BE2C (cell line): ENCODE measurements at places on chromosomes 6 and 20.

DNA sequence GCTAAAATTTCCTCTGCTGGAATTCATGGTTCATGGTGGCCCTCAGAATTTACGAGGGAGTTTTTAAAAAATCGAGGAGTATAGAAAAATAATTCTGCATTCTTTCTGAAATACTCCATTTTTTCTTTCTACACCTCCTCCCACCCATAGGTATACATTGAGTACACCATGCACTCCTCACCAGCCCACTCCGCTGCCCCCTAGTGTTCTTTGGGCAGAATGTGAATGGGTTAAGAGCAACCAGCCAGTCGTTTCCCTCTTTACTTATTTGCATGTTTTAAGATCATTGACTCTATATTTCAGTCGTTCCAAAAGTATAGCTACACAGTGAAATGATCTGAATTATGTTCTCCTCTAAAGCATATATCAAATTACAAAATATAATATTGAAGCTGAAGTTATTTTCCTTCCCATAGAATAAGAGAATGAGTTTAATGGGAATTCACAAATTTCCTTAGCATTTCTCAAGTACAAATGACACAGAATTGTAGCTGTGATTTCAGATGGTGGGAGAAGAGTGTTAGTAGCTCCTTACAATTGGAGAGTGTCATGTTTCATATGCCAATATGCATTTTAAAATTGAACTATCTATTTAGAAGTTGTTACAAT is 977.7 kb upstream of the SLC35B3 start:
- peak; percentile 31 for DNase-seq

GRCh38 chr6:138592749-138593123 is 93.4 kb upstream of the NHSL1 start:
- no peak for DNase-seq

DNA sequence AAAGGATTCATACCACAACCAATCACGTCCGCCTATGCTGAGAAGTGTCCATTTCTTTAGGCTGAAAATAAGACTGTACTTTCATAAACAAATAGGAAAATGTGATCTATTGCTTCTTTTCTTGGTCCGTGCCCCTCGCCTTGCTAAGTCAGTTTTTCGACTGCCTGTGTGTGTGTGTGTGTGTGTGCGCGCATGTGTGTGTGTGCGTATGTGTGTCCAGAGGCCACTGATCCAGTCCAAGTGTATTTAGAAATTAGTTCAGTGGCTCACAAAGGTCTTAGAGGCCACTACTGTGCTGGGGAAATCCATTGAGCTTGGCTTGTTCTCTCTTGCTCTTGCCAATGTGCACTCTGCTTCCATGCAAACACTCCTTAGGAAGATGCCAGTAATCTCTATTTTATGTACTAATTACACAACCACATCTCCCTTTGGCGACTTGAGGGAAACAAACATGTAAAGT is 50.5 kb downstream of the SLC22A23 start:
- DNase-seq: no peak

GRCh38 chr6:91081452-91082067 is 494.7 kb upstream of the MAP3K7 start:
- DNase-seq: peak; percentile 8

GRCh38 chr6:1135726-1136414 is 176.0 kb upstream of the FOXQ1 start:
- DNase-seq: no peak

DNA sequence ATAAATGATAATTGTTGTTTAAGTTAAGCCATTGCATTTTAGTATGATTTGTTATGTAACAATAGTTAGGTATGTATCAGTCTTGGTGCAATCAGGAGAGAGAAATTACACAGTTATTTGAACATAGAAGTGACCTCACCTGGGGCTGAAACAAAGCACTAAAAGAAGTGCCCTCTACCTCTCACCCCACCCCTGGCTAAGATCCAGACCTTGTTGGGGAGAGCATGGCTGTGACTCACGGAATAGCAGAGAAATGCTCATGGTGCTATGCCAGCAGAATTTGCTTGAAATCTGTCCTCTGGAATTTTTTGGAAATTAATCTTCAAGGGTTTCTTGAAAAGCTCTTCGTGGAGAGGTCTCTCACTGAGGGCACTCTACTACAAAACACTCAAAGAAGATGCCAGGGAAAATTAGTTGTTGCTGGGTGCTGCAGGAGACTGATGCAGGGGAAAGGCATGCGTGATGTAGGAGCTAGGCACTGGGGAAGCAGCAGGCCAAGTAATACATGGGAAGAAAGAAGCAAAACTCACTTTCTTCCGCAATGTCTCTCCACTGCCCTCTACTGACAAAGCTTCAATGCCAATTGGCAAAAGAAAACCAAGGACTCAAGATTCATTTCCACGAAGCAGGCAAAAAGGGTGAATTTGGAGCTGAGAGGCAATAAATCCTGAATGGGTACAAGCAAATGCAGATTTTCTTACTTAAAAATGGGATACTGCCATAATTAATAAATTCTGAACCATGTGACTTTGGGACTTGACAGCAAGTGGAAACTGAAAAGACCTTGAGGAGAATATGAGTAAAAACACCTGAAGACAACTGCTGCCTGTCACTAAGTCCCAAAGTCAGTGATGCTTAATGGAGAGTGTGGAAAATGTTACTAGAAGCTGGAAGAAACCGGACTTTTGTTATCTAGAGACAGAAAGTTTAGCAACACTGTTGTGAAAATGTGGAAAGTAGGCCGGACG is 136.3 kb upstream of the ZNF184 start:
- peak; percentile 43 for DNase-seq

- DNase-seq: no peak
Measured at GRCh38 chr20:58990651-58991445, 9.8 kb downstream of the NELFCD start.

DNA sequence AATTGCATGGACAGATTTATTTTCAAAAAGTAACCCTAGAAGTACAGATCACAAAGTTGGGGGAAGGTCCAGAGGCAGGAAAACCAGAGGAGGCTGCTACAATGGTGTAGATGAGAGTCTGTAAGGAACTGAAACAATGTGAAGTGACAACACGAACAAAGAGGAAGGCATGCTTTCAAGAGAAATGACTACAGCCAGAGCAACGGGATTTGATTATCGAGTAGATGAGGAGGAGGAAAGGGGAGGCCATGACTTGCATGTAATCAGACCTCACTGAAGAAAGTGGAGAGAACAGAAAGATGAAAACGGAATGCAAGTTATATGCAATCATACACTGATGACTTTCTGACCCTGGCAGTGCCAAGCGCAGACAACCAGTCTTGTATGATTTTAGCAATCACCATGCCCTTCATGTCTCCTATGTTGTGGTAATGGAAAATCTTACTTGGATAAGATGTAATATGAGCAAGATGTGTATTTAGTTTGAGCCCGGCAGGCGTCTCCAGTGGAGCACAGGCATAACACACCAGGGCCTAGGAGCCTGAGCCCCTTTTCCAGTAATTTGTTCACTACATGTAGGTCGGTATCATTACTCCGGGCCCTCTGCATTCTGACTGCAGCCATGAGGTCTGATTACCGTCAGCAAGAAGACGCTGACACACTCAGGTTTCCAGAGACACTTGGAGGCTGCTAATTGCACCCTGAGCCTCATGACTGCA is 34.0 kb upstream of the FAM83C start:
- DNase-seq: no peak

DNA sequence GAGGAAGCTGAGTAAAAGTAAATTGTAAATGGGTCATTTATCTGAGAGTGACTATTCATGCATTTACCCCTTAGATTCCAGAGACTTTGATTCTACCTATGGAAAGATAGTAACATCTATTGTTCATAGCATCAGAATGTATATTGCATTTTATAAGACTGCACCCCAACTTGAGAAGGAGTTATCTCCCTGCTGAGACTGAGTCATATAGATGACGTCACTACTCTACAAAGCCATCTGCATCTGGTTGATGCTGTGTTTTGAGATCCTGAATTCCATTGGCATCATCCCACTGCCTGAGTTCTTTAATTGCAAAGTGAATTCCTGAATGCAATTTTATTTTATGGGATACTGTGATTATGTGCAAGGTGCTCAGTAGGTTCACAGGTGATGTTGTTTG is 444.0 kb upstream of the SLC35B3 start:
- DNase-seq: no peak

DNA sequence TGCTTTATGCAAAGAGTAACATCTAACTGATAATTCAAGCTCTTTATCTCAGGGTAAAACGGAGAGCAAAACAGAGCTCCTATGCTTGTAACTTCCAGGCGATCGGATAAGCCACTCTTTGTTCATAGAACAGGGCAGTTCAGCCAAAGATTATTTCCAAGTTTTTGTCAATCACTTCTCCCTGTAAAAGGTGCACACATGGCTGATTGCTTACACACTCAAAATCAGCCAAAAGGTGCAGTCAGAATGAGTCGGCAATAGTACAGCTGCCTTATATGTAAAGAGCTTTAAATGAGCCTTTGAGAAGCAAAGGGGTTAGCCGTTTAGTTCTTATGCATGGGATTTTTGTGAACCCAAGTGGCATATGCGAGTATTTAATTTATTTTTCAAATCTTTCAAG is 449.6 kb upstream of the POU3F2 start:
- DNase-seq: no peak

DNA sequence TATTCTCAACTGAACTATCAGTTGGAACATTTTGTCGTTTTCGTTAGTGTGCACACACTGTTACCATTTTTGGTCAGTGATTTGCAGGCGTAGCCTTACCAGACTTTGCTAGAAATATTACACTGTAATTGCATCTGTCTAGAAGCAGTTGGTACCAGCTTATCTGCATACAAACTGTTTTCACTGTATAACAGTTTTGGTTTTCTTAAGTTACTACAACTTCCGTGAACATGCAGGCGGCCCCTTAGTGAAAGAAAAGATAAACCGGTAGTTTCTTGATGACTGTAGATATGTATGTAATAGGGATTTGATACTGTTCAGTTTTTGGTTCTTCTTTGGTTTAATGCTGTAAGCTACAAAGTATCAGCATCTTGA is 1.3 kb downstream of the DSTN start:
- DNase-seq: no peak

DNA sequence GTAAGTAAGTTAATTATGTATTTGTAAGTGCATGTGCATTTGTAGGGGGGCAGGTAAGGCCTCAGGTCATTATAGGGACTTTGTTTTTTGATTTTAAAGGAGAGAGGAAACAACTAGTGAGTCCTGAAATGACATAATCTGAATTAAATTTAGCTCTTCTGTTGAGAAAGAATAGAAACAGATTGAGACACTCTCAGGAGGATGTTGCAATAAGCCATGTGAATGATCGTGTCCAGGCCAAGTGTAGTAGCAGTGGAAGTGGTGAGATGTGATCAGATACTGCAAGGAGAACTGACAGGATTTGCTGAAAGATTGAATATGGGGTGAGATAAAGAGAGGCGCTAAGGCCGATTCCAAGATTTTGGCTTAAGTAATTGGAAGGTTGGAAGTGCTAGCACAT is 2.6 kb upstream of the CENPW start:
- no peak for DNase-seq

DNA sequence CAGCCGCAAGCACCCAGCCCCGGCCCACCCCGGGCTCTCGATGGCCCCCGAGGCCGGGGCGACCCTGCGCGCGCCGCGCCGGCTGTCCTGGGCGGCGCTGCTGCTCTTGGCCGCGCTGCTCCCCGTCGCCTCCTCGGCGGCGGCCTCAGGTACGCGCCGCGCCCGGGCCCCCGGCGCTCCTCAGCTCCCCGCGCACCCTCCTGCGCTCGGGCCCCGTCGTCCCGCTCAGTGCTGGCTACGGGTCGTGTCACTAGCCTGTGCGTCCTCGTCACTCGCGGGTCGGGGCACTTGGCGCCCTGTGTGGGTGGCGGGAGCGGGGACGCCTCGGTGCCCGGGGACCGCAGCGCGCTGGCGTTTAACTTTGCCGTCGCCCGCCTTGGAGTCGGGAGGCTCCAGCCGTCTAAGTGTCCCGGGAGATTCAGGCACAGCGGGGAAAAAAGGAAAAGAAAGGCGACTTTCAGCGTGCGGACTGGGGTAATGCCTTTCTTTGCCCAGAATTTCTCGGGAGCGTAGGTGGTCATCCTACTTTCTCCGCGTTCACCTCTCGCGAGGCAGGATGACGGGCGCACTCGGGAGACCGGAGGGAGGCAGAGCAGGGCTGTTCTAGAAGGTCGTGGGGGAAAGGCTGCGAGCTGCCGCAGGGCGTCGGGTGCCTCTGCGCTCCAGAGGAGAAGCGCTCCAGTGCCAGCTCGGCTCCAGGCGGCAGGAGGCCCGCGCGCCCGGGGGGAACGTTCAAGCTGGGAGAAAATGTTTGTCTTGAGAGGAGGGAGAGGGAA is 545 bp downstream of the FNDC1 start:
- peak; percentile 11 for DNase-seq

GRCh38 chr6:127902933-127903332 is 2.1 kb upstream of the THEMIS start:
- DNase-seq: no peak
